SK-N-DZ (cell line): ENCODE measurements at places on chromosomes 5 and 9.

- DNase-seq, result no peak
Observed at GRCh38 chr5:170504616-170505266, 921 bp downstream of the KCNIP1 start.

- no peak for DNase-seq
Observed at GRCh38 chr5:30804739-30805505, 388.6 kb upstream of the CDH6 start.

DNA sequence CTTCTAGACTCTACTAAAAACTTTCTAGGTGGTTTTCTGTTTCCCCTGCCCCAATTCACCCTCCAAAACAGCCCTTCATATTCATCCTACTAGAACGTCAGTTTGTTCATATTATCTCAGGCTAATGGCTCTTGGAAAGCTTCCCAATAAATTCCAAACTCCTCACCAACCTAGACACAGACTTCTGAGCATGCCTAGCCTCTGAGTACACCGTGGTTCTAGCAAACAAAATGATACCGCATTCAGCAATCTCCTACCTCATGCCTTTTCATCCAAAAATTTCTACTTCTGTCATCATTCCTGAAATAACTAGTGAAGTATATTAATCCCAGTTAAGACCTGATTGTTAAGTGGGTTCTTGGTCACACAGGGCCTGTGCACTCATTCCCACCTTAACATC, 46.5 kb upstream of the NR5A1 start:
- DNase-seq, result no peak

DNA sequence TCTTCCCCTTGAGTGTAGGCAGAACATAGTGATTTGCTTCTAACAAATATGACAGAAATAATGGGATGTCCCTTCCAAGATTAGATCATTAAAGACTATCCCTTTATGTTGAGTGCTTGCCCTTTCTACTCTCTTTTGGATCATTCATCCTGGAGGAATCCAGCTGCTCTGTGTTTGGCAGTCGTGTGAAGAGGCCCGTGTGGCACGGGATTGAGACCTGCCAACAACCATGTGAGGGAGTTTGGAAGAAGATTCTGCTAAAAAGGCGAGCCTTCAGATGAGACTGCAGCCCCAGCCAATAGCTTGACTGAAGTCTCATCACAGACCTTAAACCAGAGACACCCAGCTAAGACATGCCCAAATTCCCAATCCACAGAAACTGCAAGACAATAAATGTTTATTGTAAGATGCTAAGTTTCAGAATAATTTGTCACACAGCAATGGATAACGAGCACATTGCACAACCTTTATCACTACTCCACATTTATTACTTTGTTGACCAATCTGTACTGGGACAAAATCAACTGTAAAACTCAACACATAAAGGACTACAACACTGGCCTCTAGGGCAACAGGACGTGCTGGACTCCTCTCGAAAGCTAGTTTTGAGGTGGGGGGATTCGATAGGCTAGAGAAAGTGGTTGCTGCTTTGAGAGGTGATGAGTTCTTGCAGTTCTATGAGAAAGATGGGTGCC, 42.8 kb downstream of the ANGPTL2 start:
- no peak for DNase-seq
